Lower leg skin (tissue), 4 donors: ENCODE measurements at places on chromosomes 12 and 14. TPM values are rescaled to one million over a fixed set of nuclear protein-coding genes. Genes with fewer than 3 reads are reported as not detected.
A peak's percentile ranks its signal among the peaks of the same experiment; 100 is the strongest.

Gene TGM1
- total RNA-seq: 210 TPM

Gene P2RX2
- not detected for total RNA-seq

Gene SLC25A3
- 448 TPM for total RNA-seq

Gene KCNK13
- 0.12 TPM for total RNA-seq

Gene GRIP1
- 11.5 TPM for total RNA-seq

Gene PLCZ1
- not detected for total RNA-seq

Gene FAM222A
- 4.8 TPM for total RNA-seq

DNA sequence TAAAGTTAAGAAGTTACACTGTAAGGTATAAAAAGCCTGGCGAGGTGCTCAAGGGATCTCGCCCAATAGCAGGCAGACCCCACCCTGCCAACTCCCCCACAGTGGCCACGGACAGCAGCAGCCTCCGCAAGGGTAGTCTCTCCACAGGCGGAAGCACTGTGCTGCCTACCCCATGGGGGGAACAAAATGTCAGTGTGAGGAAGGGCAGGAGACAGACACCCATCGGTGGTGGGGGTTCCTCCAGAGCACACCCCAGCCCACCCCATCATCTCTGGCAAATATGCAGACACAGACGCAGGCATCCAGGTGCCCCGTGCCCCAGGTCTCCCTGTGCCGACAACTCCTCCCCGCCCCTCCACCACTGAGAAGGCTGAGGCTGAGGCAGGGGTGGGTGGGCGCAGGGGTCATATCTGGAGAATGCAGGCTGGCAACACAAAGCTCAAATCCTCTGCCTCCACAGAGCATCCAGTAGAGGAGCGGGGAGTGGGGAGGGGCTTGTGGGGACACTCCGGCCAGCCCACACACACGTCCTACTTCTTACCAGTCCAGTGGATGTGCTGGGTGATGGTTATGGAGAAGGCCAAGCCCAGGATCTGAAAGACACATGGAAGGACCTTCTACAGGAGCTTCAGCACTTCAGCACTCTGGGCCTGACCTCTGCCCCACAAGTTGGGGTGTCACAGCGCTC lies 68.3 kb upstream of the DDX11 start:
- DNase-seq: no peak

GRCh38 chr14:104096751-104097700 lies 11.5 kb downstream of the ASPG start:
- no peak for DNase-seq

DNA sequence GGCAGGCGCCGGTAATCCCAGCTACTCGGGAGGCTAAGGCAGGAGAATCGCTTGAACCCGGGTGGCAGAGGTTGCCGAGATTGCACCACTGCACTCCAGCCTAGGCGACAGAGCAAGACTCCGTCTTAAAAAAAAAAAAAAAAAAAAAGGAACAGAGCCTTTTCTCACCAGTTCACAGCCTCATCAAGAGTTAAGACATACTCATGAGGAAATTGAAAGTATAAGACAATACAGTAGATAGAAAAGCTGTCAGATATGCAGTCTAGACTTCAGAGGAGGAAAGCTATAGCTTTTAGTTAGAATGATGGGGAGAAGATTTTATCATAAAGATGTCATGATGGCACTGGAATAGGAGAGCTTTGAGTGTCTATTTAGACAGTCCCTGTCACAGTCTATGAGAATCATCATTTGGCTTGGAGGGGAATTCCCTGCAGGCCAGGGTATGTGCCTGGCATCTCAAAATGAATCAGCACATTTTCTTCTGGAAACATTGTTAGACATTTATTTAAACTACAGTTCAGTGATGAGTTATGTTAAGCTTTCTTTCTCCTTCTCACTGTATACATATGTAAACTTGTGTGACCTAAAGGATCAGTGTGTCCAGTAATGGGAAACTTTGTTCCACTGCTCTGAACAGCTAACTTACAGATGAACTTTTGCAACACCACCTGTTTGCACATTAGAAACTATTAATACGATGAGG lies 2.9 kb upstream of the RAB35 start:
- no peak for DNase-seq

- no peak for DNase-seq
These were observed 223.8 kb downstream of the DACT1 start for GRCh38 chr14:58861586-58861985.

DNA sequence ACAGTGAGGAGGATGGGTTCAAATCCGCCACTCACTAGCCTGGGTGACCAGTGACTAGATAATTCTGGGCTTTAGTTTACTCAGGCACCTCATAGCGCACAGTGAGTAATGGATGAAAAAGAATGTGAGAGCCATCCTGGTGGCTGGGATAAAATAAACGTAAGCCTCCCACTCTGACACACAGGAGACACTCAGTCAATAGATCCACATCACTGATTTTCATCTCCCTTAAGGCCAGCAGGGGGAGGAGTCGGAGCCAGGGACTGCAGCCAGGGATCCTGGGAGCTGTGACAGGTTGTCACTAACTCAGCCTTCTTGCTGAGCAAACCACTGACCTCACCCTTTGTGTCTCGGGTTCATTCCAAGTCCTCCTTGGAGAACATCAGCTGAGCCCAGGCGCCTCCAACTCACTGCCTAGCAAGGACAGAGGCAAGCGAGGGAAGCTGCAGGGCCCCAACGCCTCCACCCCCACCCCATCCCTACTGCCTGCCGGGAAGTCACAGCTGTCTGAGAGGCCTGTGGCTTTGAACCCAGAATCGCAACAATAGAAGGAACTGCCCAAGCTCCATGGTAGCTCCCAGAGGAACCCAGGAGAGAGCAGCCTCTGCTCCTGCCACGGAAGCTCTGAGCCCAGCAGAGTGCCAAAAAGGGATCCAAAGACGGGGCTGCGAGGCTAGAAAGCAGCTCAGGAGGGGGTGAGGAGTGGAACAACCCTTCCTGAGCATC lies 30.7 kb downstream of the PXN start:
- peak; percentile 91 for DNase-seq

GRCh38 chr12:12901158-12901791 lies 9.9 kb downstream of the GPRC5A start:
- peak; percentile 78 for DNase-seq

- DNase-seq: no peak
These were observed 99.5 kb downstream of the KIF26A start for GRCh38 chr14:104237651-104238423.

- DNase-seq: no peak
These were observed 31.6 kb downstream of the LRCOL1 start for GRCh38 chr12:132578826-132579225.
